Myometrial cell (primary cell): ENCODE measurements at places on chromosomes 4 and X. TPM values are rescaled to one million over a fixed set of nuclear protein-coding genes. Genes with fewer than 3 reads are reported as not detected.

Gene CFAP47
- not detected in 2 replicates for total RNA-seq

Gene CLDN2
- under 0.01 TPM in 1 of 2 replicates, not detected in the other for total RNA-seq

Gene KCNIP4
- total RNA-seq, result not detected in 2 replicates

Gene GAGE12F
- total RNA-seq, result not detected in 2 replicates

Gene ETDA
- not detected in 2 replicates for total RNA-seq

Gene C4orf54
- not detected in 2 replicates for total RNA-seq

Gene CRMP1
- total RNA-seq, result 0.18 and 0.58 TPM in 2 replicates

Gene CXCL3
- total RNA-seq, result 0.18 and 1.4 TPM in 2 replicates

Gene CT45A5
- not detected in 2 replicates for total RNA-seq

Gene REELD1
- not detected in 2 replicates for total RNA-seq
